Caki2 (cell line): ENCODE measurements at places on chromosomes 6 and 20. TPM values are rescaled to one million over a fixed set of nuclear protein-coding genes. Genes with fewer than 3 reads are reported as not detected.

Gene RIMS4
- total RNA-seq: not detected in 2 replicates

DNA sequence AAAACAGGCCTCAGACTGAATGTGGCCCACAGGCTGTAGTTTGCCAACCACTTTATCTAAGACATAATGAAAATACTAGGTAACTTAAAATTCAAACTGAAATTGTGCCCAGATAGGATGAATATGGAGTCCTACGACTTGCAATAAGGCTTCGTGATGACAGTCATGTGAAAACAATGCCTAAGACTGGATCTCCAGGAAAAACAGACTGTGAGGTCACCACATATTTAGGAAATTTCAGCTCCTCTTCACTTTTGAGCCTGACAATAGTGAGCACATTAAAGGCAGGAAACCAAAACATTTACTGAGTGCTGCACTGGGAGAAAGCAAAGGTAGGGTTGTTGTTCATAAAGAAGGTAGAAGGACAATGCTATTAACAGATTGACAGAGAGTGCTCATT is 50.0 kb downstream of the RTN4IP1 start:
- no peak for DNase-seq

- DNase-seq: peak; percentile 92
These were observed at the start of gene CD164 for GRCh38 chr6:109381747-109382575. Gene CD164, minus strand, starts transcription at chr6:109382467. Its CDS starts 89 bp downstream, at chr6:109382378.

Gene TNFAIP3
- 6.1 and 19.2 TPM in 2 replicates for total RNA-seq

- DNase-seq: no peak
These were observed 91.3 kb downstream of the SHLD1 start for GRCh38 chr20:5841522-5841921.

Gene OTOR
- not detected in 2 replicates for total RNA-seq

- no peak for DNase-seq
These were observed 12.7 kb upstream of the ME1 start for GRCh38 chr6:83443516-83443915.

DNA sequence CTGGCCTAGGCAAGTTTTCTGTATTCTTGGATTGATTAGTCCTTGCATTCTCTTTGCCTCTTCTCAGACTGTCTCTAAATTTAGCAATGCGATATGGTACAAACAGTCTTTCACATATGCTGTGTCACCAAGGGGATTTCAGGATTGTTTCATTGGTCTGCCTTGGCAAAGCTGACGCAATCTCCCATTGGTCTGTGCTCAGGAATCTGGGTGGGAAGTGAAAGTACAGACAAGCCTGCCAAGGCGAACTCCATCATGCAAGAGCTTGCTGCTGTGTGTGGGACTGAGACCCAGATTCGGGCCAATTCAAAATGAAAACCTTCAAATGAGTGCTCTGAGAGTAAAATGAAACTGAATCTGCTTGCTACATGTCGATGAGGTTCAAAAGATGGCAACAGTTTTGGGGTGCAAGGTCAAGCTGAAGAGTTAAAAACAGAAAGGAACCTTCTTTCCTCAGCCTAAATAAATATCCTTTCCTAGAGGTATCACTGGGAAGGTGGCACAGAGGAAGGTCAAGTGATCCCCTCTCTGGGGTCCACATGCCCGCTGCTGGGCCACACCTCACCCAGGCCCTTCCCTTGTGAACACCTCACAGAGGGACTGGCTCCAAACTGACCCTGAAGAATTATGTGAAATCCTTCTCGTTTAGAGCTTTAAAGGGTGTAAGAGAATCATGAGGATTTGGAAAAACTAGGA is 198.8 kb upstream of the PREP start:
- peak; percentile 81 for DNase-seq

DNA sequence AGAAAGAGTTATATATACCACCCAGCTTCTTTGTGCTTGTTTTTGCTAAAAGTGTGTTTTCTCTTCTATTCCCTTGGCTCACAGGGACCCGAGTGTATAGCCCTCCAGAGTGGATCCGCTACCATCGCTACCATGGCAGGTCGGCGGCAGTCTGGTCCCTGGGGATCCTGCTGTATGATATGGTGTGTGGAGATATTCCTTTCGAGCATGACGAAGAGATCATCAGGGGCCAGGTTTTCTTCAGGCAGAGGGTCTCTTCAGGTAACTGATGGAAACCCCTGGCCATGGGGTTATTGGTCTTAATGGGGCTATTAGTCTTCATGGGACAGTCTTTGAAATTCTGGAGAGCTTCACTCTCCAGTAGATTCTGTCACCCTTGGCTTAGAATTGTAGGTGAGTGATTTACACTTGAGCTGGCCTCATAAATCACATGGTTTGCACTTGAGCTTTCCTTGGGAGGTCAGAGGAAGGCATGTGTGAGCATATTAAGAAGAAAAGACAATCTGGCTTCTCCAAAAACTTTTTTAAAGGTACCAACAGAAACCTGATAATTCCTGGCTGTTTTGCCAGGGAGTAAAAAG is 3.0 kb downstream of the PIM1 start:
- DNase-seq: no peak

- no peak for DNase-seq
These were observed 198.2 kb downstream of the PRL start for GRCh38 chr6:22098601-22099031.

- no peak for DNase-seq
These were observed 83.3 kb downstream of the CHD6 start for GRCh38 chr20:41534842-41535241.

DNA sequence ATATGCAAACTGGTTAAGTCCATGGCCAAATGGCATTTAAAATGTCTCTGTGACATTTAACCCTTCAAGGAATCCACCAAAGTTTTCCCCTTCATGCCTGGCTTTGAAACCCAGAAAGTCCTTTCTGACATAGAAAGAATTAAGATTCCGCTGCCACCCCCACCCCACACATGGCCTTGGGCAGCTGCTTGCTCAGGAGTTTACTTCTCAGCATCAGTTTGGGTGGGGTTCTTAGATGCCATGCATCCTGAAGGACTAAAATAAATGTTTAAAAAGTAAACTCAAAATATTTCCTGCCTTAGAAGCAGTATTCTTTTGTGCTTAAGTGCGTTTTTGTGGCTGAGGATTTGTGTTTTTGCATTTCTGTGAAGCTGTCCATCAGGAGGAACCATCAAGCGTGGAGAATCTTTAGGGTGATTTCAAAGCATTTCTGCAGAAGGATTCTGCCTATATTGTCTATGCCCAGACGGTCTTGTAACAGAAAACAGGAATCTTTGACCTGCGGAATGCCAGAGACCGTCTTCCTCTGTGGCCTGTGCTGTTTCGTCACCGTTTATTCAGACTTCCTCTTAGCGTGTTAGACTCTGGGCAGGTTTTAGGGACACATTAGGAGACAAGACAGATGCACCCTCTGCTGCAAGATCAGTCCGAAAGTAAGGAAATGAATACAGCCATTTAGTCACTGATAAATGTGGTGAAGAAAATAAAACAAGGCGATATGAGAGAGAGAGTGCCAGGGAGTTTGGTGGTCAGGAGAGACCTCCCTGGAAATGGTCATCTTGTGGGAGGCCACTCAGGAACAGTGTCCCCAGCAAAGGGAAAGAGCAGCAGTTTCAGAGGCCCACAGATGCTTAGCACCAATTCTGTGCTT is 6.2 kb downstream of the DUSP22 start:
- DNase-seq: no peak

DNA sequence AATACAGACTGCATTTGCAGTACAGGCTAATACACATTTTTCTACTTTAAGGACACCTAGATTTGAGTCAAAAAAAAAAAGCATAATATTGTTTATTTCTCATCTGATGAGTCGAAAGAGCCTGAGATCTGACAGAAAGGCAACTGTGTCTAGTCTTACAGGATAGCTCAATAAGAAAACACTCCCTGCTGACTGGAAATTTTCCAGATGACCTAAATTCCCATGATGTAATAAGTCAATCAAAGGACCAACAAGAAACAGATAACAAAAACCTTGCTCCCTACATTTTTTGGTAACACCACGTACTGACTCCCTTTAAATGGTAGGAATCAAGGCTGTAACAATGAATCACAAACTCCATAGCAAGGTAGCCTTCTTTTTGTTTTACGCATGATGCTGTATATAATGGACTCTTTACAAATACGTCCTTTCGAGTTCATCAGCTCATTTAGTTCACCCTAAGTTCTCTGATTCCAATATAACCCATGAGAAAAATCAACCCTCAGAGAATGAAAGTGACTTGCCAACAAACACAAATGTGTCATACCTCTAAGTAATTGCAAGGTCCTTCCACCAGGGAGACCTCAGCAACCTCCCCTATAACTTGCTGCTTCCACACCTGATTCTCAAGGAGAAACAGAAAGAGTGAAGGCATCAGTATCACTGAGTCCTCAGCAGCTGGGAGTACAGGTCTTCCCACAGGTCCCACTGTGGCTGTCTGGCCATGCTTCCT is 12.1 kb downstream of the TBX18 start:
- DNase-seq: no peak

- no peak for DNase-seq
These were observed 193.3 kb downstream of the SASH1 start for GRCh38 chr6:148535976-148536375.

DNA sequence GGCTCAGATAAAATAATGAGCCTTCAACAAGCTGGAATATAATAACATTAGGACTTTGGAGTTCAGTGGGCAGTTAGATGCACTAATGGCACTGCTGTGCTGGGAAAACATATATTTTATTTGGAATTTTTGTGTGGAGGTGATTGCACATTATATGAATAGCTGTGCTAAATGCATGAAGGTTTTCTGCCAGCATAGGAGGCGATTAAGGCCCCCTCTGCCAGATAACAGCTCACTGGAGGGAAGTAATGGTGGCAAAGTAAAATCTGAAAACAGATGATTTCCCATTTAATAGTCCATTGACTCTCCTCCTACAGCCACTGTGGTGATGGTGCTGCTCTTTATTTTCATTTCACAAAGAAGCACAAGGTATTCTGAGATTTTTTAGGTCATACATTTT is 326.0 kb downstream of the GRIK2 start:
- no peak for DNase-seq

Gene SNX21
- 72.8 and 87.6 TPM in 2 replicates for total RNA-seq

Gene IP6K3
- 0.07 and 0.12 TPM in 2 replicates for total RNA-seq

DNA sequence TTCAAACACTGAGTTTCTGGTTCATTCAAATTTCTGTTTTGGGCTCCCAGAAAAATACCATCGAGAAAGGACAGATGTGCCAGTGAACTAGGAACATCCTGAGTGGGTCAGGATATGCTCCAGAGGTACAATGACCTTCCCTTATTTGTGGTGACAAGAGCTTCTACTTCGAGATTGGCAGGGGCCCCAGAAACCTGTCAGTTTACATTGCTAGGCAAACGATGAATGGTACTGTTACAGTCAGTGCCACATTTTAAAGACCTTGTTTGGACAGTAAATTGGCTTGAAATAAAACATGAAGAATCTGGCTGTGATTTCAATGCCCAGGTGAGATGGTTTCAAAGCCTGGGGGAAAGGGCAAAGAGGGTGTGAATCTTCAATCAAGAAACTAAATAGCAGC is 454.5 kb upstream of the ID4 start:
- DNase-seq: no peak

DNA sequence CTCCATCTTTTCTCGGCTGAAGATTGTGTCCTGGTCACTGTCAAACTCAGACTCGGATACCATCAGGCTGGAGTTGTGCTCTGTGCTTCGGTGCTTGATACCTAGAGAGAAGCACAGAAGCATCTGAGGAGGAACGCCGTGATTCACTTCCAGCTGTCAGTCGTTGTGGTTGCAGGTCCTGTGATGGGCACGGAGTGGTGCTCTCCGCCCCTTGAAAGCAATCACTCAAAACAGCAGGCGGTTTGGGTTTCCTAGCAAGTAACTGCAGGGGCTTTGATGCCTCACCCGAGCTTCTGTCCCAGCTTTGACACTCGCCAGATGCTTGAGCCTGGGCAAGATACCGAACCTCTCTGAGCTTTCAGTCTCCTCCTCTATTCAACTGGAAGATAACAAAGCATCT is 52.5 kb downstream of the ALDH5A1 start:
- no peak for DNase-seq

DNA sequence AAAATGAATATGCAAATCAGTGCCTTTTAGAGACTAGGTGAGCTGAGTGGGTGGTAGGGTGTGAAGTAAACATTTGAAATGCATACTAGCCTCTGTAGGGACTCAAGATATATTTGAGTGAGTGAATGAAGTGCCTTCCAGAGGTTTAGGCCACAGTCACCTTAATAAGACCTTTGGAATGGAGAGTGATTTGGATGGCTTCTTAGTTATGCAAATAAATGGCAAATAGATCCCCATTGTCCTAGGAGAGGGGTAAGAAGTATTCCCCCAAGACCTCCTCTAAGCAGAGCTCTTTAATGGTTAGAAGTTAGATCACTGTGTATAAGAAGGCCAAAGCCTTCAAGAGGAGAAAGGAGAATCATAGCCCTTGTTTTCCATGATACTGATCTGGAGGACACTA is 47.8 kb upstream of the IMPG1 start:
- DNase-seq: no peak

DNA sequence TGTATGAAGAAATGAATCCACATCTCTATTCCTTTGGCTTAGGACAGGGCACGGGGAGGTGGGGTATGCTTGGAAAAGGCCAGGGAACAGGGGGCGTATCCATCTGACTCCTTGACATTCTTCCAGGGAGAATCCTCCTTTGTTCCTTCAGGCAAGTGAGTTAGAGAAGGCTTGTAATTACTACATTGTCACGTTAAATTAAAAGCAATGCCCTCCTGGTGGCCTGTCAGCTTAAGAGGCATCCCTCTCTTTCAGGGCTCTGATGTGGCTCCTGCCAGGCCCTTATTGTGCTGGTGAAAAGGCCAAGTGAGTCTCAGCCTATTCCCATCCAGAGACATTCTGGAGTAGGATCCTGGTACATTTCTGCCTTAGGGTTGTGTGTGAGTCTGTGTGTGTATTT is 128.3 kb downstream of the FOXA2 start:
- DNase-seq: no peak

Gene FILIP1
- total RNA-seq: 0.10 TPM in 1 of 2 replicates, not detected in the other

DNA sequence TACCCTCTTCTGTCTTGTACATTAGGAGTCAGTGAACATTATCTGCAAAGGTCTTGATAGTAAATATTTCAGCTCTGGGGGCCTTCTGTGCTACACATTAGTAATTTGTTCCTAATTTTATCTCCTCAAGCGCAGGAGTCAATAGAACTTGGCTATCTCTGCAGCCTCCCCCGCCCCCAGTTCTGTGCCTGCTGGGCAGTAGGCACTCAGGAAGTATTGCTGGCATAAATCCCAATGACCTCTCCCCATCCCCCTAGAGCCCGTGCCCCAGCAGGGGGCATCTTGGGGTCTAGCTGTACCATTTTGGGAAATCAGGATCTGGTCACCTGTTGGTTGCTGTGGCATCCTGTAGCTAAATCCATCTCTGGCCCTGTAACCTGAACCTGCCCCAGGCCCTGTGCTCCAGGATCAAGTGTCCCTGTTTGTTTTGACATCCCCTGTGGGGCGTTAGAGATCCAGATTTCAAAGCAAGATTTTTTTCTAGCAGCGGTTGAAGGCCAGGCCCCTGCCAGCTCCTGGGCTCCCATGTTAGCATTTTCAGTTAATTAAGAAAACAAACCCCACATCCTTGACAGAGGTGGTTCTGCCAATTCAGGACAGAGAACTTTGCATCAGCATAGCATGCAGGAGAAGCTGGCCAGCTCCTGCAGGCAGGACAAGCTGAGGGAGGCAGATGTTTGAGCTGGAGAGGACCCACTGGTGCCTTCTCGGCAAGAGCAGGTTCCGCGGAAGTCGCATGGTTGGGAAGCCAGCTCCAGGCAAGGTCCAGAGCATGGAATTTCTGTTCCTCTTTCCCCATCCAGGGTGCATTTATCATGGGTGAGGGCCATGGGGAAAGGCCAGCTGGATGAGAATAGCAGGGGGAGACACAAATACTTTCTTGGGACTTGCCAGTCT is 32.1 kb downstream of the DAAM2 start:
- DNase-seq: no peak

Gene LEMD2
- 150 and 167 TPM in 2 replicates for total RNA-seq

Gene SLC35D3
- not detected in 2 replicates for total RNA-seq

- no peak for DNase-seq
These were observed 1.1 kb upstream of the PTK7 start for GRCh38 chr6:43074847-43075669.

Gene CLPSL2
- total RNA-seq: not detected in 2 replicates
